ENCODE measurements at places on chromosomes 5 and 9.

DNA sequence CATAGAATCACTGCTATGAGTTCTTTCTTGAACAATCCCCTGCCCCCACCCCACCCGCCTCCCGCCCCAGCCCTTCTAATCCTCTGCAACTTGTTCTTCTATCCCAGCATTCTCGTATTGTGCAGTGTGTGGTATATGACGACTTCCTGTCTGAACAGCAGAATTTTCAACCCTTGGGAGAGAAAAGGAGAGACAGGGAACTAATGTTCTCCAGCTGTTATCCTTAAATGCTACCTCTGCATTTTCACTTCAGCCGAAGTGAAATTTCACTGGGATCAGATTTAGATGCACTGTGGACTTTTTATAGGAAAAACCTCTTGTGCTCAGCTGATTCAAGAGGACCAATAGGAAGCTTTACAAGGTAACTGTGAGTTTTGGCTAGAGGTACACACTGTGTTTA, 2.2 kb downstream of the FBXL7 start:
- no peak for DNase-seq

- no peak for DNase-seq
These were observed 6.5 kb downstream of the ANKRA2 start for GRCh38 chr5:73558950-73559349.

- DNase-seq = no peak
These were observed 12.6 kb downstream of the SLC6A7 start for GRCh38 chr5:150202501-150202900.

- no peak for DNase-seq
These were observed 6.9 kb downstream of the NR4A3 start for GRCh38 chr9:99828417-99829176.

- DNase-seq = no peak
These were observed 35.8 kb downstream of the C7 start for GRCh38 chr5:40945111-40945510.

- DNase-seq = no peak
These were observed 47.6 kb upstream of the HOMER1 start for GRCh38 chr5:79561525-79561893.

Data from inflammatory macrophage treated with lipopolysaccharide for 1 hour (primary cell).